ENCODE measurements at places on chromosomes 3 and 15.

GRCh38 chr3:142026333-142026732 is 123.0 kb downstream of the TFDP2 start:
- DNase-seq, result no peak

DNA sequence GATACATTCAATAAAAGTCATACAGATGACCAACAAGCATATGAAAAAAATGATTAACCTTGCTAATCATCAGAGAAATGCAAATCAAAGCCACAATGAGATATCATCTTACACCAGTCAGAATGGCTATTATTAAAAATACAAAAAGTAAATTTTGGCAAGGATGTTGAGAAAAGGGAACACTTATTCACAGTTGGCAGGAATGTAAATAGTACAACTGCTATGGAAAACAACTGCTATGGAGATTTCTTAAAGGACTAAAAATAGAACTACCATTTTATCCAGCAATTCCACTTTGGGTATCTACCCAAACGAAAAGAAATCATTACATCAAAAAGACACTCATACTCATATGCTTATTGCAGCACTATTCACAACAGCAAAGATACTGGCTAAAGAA is 1121.8 kb downstream of the TBL1XR1 start:
- DNase-seq, result no peak

DNA sequence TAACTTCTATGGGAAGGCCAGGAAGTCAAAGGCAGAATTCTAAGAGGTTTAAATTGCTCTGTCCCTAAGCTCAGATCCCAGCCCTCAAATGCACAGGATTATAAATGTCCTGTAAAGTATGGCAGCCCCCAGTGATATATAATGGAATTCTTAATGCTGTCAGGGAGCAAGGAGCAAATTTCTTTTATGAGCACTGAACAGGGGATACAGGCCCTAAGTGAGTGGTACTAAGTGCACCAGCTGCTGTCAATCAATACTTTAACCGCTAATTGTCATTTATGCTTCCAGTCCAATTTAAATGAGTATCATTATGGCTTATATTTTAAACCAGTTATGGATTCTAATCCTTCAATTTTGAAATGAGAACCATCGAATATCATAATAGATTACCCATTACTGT is 4.7 kb downstream of the SLC9A9 start:
- no peak for DNase-seq

DNA sequence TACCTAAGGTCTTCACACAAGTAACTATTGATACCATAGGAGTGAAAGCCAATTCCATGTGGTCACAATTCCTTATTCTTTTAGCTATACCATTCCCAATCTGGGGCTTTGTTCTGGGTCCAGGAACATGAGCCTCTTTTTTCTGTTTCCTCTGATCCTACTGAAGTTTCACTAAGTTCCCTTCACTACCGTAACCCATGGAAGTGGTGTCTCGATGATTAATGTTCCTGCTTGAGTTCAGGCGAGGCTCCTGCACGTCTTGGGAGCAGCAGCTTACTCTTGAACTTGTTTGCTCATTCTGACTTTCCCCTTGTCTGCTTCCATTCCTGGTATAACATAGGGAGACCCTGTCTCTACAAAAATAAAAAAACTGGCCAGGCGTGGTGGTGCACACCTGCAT is 23.6 kb downstream of the ZNF592 start:
- no peak for DNase-seq

DNA sequence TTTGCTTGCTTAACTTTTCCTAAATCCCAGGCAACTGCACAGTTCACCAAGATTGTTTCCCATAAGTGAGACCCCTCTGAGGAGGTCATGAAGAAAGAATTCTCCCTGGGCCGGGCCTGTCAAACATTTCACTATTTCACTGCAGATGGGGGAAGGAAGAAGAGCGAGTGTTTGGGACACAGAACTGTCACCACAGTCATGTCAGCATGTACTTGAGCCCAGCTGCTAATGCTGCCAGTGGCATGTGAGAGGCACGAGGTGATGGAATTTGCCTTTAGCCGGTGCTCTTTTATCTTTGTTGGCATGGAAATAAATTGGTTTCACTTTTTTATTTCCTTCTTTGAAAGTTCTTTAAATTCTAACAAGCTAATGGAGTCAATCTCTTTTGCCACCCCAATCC is 277.9 kb upstream of the GADL1 start:
- DNase-seq, result no peak

DNA sequence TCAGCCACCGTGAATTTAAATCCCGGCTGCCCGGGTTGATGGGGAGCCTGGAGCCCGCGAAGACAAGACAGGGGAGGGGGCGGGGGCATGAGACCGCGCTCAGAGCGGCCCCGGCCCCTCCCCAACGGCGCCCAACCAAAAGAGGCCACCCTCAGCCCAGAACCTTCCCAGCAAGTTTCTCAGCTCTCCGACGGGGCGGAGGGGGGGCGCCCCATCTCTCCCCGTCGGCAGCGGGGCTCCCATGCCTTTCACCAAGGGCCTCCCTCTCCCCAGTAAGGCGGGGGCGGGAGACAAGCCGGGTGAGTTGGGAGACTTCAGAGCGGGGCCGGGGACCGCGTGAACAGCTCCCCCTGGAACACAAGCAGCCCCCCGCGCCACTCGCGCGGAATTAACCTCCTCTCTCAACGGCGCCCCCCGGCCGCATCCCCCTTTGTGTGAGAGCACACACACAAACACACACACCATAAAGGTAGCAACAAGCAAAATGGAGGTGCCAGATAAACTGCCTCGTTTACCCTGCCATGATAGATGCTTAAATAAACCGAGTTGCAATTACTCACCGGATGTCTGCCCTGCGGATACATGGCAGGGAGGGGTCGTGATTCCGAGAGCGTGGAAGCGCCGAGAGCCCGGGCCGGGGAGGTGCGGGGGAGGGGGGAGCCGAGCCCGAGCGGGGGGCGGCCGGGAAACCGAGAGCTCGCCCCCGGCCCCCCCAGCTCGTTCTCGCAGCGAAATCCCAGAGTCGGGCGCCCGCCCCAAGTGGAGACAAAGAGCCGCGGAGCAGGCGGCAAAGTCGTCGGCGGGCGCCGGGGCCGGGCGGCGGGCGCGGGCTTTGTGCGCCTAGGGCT is 1.3 kb downstream of the TLE3 start:
- peak; percentile 46 for DNase-seq

- no peak for DNase-seq
Observed at GRCh38 chr15:67805666-67806516, 19.4 kb upstream of the SKOR1 start.

DNA sequence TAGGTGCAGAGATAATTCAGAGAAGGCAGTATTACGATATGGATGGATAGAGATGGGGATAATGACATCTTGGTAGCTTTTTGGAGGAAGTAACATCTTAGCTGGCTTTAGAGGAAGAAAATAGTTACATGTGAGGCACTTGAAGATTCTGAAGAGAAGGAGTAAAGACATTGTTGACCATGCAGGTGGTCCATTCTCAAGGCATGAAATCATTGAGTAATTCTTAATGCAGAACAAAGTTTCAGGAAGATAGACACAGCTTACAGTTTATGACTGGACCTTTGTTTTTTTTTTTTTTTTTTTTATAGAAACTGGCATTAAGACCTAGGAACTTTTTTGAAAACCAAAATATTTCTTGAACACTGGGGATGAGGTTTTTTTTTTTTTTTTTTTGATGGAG is 28.2 kb downstream of the MBNL1 start:
- no peak for DNase-seq

DNA sequence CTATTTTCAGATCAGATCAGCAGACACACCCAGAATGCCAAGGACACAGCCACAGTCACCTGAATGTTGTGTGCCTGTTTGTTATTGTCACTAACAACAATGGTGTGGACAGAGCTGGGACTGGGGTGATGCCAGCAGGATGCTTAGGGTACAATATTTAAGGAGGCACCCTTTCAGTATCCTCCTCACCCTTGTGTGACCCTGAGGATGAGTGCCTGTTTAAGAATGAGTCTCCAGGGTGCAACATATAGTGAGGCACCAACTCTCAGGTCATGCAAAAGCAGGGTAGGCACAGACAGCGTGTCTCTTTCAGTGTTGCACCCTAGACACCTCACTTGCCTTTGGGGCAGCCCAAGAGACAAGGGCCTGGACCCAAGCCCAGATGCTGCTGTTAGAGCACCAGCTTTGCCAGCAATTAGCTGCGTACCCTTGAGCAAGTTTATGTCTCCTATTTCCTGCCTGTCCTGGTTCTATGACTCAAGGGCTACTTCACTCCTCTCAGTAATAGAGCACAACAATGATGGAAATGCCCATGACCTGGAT is 122.6 kb downstream of the AQP9 start:
- no peak for DNase-seq

DNA sequence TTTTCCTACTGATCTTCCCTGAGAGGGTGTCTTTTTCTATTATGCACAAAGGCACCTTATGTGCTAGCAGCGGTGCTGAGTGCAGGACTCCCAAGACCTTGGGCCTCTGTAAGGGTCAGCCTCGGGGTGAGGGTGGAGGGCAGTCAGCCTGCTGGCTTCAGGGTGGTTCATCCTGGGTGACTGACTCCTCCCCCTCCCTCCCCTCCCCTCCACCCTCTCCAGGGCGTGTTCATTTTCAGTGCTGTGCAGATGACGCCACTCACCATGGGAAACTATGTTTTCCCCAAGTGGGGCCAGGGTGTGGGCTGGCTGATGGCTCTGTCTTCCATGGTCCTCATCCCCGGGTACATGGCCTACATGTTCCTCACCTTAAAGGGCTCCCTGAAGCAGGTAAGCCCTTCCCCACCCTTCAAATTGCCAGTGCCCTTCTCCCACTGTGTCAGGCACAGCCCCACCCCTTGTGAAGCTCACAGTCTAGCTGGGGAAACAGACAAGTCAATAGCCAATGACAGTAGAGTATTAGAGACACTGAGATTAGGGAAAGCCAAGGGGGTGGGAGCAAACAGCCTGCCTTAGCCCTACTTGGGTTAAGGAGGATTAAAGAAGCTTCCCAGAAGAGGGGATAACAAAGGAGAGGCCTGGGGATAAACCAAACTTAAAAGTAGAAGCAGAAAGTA is 41.9 kb downstream of the SLC6A1 start:
- no peak for DNase-seq

DNA sequence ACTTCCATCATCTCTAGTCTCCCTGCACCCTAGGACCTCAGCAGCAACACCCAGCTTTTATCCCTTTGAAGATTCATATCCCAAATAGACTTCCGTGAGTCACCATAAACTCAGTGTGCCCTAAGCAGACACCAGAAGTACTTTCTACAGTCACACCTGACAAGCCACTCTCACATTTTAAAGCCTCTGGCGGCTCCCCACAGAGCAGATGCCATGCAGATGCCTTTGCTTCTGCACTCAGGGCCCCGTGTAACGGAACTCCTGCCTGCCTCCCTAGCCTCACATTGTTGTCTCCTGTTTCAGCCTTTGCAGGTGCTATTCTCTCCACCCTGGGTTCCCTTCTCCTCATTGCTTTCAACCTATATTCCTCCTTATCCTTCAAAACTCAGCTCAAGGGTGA is 155.5 kb upstream of the SLC24A5 start:
- DNase-seq, result peak; percentile 4

DNA sequence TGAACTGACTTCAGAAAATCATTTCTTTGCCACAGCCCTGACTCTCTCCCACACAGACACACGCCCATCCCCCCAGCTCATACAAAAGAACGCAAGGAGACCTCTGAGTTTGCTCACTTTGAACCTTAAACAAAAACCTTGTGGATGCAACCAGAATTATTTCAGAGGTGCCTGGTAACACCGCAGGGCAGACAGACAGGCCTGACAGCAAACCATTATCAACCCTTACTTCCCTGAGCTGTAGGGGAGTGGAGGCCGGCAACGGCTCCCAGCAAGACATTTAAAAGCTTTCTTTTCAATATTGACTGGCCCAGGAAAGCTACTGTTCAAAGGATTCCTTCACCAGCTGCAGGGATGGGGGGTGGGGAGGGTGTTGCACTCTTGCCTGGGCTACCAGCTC is 2.0 kb upstream of the EFCC1 start:
- DNase-seq, result no peak

DNA sequence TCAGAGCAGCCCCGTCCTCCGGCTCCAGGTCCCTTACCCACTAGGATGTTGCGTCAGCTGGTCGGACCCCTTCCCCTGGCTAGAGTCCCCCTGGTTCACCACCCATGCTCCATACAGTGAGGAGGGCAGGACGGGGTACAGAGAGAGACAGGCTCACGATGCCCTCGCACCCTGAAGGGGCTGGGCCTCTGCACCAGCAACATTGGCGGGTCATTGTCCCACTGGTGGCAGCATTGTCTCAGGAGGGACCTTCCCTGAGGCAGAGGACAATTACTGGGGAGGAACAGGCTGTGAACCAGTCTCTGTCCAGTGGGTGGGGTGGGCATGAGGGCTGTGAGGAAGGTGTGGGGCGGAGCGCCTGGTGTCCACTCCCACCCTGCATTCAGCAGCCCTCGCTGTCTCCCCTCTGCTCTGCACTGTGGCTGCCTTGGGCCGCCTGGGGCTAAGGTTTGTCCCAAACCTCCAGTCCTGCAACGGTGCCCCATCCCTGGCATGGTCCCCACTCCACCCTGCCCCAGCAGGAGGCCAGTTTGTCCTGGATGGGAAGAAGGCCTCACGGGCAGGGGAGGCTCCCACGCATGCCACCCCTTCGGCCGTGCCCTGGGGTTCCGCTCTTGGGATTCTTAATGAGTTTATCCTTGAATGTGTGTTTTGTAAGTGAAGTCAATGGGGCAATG is 48.0 kb upstream of the KLF13 start:
- DNase-seq, result no peak

GRCh38 chr3:28989646-28990089 is 291.2 kb upstream of the RBMS3 start:
- no peak for DNase-seq

DNA sequence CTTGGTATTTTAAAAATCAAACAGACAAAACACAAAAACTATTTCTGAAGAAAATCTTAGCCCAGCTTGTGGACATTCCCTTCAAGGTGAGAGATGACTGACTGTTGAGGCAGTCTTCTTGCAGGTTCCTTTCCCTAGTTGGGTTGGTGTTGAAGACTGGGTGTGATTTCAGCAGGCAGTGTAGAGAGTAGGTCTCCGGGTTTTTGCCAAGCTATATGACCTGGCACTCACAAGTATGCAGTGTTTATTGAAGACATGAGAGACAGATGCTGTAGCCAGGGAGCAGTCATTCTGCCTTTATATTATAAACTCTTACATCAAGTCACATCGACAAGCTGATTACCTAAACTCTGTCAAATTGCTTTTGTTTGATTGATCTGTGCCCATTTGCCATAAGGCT is 17.5 kb downstream of the SENP8 start:
- DNase-seq, result no peak

GRCh38 chr3:196998966-196999760 is 30.5 kb downstream of the MELTF start:
- DNase-seq, result no peak

DNA sequence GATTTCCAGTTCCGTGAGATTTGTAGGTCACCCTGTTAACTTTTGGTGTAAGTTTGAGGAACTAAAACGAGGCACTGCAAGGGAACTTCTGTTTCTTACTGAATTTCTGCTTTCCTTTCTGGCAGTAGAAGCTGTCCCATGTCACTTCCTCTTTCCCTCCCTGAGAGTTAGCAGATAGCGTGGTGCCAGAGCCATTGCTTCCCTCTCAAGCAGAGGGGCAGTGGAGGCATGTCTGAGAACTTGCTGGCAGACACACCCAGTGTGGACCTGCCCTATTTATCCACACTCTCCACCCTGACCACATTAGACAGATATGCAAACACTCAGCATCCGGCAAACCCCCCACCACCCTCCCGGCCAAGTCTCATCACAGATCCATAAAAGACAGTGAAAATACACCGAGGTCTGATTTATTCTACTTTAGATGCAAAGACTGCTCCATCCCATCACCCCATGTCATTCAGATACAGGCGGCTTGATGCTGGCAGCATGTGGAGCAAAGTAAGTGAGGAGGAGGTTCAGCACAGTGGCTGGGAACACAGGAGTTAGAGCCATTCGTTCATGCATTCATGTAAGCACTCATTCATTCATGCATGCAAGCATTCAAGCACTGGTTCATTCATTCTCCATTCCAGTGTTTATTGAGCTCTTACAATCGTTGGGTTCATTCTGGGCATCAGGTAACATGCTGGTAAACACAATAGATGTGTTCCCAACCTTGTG is 324.7 kb downstream of the SHQ1 start:
- peak; percentile 62 for DNase-seq
